ENCODE measurements at places on chromosomes 16 and 17.

DNA sequence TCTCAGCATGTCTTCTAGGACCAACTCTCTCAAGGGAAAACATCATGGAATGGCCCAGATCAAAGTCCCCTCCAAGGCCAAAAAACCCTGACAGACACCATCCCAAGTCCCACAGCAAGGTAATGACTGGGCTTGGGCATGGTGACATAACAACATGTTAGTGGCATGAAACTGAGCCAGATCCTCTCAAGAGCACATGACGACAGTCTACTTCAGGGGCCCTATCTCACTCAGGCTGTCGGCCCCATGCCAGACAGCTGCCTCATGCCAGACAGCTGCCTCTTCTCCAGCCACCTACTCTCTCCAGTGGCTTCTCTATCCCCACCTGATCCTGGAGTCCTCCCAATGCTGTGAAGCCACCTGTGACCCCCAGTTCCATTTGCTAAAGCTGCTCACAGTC, 18.4 kb downstream of the HSD11B2 start:
- no peak for DNase-seq

- DNase-seq, result no peak
Measured at GRCh38 chr16:84029297-84030047, 13.1 kb downstream of the SLC38A8 start.

GRCh38 chr16:2481676-2482075, 6.7 kb downstream of the TBC1D24 start:
- no peak for DNase-seq

- no peak for DNase-seq
Measured at GRCh38 chr16:28573738-28574718, 20.3 kb downstream of the SGF29 start.

DNA sequence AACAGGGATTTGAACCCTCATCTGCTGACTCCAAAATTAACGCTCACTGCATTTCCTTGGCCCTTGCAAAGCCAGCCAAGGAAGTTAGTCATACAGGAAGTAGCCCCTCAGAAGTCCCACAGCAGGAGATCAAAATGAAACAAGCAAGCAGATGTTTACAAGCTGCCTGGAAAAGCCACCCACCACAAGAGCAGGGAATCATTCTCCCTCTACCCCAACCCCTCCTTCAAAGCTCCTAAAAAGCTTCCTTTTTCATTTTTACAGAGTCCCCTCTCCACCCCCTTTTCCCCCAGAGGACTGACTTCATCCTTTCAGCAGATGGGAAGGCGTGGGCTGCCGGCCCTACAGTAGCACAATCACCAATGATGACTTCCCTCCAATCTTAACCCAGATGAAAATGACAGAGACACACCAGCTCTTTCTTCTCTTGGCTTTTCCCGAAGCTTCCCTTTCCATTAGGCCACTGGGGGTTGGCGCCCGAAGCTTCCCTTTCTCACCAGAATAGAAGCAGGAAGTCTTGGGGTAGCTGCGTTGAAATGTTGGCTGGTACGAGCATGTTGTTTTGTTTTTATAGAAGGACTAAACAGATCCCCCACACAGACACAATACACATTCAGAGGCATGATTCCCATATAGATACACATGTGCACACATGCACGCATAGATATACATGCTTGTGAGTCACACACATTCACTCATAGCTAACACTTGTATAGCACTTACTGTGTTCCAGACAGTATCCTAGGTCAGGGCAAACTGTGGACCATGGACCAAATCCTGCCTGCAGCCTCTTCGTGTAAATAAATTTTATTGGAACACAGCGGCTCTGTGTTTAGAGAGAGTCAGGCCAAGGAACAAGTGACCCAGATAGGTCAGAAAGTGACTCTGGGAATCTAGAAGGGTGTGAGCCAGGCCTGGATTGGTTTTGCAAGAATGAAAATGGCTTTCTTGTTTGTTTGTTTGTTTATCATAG, 17.4 kb downstream of the ITPRIPL2 start:
- peak; percentile 26 for DNase-seq

- no peak for DNase-seq
Measured at GRCh38 chr16:79765901-79766394, 165.4 kb upstream of the MAF start.

DNA sequence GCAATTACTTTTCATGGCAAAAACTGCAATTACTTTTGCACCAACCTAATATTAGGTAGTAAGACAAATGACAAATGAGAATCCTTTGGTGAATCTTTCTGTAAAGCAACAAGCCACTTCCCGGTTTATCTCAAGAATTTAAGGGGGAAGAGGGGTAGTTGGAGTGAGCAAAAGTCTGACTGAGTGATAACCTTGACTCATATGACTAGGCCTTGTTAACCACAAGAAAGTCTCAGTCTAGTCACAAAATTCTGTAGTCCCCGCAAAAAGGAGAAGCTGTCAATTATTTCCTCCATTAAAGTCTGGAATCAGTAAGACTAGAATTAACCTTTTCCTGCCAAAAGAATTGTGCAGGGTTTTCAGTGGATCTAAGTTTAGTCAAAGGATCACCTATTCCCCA, 72.2 kb upstream of the GNAO1 start:
- DNase-seq, result no peak

GRCh38 chr16:79390481-79391051, 210.0 kb downstream of the MAF start:
- DNase-seq, result no peak

- no peak for DNase-seq
Measured at GRCh38 chr16:23857881-23858269, 22.1 kb downstream of the PRKCB start.

- no peak for DNase-seq
Measured at GRCh38 chr17:76883744-76884525, 15.7 kb downstream of the MGAT5B start.

GRCh38 chr17:75383842-75384195, 21.7 kb downstream of the GRB2 start:
- no peak for DNase-seq

DNA sequence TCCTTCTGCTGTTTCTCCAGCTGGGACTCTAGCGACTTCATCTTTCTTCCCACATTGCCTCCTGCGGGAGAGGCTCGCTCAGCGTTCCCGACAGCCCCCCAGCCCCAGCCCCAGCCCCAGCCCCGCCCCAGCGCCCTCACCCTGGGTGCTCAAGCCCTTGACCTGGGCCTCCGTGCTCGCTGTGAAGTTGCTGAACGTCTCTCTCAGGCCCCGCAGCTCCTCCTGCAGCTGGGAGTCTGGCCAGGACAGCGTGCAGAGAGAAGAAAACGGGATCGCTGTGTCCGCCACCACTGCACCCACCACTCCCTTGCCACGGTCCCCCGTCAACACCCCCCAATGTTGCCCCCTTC, 2.4 kb downstream of the ASGR1 start:
- no peak for DNase-seq

DNA sequence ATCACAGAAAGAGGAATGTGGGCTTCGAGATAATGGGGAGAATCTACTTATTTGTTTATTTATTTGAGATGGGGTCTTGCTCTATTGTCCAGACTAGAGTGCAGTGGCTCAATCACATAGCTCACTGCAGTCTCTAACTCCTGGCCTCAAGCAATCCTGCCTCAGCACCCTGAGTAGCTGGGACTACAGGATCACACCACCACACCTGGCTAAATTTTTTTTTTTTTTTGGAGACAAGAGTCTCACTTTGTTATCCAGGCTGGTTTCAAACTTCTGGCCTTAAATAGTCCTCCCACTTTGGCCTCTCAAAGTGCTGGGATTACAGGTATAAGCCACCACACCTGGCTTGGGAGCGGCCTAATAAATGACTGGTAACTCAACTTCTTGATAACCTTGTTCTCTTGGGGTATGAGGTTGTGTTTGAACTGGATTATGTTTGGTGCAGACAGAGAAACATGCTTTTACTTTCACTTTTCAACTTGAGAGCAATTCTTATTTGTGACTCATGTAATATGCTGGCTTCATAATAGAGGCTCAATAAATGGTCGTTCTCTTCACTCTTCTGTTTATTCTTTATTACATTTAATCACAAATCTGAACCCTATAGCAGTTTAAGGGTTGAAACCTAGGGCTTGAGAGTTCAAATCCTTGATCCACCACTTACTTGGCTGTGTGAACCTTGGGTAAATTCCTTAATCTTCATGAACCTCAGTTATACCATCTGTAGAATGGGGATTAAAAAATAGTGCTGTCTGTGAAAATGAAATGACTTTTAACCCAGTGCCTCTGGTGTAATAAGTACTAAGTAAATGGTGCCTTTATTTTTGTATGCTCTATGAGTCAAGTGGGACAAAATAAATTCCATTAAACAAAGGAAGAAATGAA, 129.1 kb upstream of the HS3ST2 start:
- DNase-seq, result no peak

GRCh38 chr16:86285421-86285820, 224.9 kb upstream of the FOXF1 start:
- no peak for DNase-seq

All from activated CD4-positive, alpha-beta memory T cell treated with anti-CD3 and anti-CD28 coated beads for 36 hours (primary cell).